ENCODE measurements at places on chromosomes 1 and 21.

- no peak for DNase-seq
Observed at GRCh38 chr1:30273456-30273855, 449.9 kb downstream of the MATN1 start.

GRCh38 chr1:1833916-1834325 lies 55.7 kb upstream of the NADK start:
- no peak for DNase-seq

DNA sequence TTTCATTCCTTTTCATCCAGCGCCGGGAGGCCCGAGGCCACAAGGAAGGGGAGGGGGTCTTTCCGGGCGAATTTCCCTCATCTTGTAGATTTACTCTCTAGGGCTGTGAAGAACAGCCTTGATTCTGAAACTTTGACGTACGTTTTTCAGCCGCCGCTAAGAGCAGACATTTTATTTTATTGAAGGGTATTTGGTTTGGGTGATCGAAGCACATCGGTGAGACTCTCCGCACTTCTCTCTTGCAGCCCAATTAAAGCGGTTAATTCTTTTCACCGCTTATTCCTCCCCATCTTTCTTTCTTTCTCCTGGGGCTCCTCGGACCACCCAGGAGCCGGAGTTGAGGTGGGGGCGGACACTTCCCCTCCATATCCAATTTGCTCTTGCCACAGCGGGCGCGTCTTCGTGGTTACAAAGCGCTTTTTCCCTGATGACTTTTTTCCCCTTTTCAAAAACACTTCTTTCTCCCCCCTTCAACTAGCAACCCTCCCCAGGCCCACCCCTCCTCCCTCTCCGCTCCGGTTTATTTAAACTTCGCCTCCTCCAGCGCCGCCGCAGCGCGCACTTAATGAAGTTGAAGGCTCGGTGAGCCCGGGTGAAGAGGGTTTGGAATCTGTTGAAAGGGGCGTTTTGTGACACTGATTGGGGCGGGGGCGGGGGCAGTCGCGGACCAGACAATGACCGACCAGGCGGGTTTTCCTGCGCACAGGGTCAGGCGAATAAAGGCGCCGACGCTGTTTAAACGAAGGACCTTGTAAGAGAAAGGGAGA lies 5.9 kb downstream of the FOXD2 start:
- no peak for DNase-seq

GRCh38 chr1:93143136-93143535 lies 37.1 kb downstream of the TMED5 start:
- no peak for DNase-seq

GRCh38 chr1:67893126-67893495 lies 59.8 kb upstream of the GNG12 start:
- no peak for DNase-seq

DNA sequence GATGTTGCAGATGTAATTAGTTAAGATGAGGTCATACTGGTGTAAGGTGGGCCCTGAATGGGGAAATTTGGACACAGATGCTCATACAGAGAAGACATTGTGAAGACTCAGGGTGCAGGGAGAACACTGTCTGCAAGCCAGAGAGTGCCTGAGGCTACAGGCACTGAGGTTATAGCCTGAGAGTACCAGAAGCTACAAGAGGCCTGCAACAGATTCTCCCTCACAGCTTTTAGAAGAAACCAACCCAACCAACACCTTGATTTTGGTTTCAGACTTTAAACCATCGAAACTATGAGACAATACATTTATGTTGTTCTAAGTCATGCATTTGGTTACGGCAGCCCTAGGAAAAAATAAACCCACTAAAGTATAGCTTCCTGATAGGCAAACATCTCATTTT lies 321.7 kb upstream of the USP25 start:
- no peak for DNase-seq

All from lower lobe of right lung (tissue), 2 donors.